ENCODE measurements at places on chromosomes 12 and 14.

GRCh38 chr12:58372298-58372697 lies 430.9 kb downstream of the ATP23 start:
- DNase-seq: no peak

GRCh38 chr12:76006028-76006925 lies 25.3 kb downstream of the PHLDA1 start:
- DNase-seq: no peak

- no peak for DNase-seq
Observed at GRCh38 chr14:50528000-50528399, 4.4 kb downstream of the MAP4K5 start.

- DNase-seq: no peak
Observed at GRCh38 chr12:57623811-57624390, 9.1 kb downstream of the B4GALNT1 start.

- no peak for DNase-seq
Observed at GRCh38 chr14:97290065-97290464, 492.9 kb downstream of the VRK1 start.

- no peak for DNase-seq
Observed at GRCh38 chr12:43586646-43587245, 34.7 kb upstream of the ADAMTS20 start.

DNA sequence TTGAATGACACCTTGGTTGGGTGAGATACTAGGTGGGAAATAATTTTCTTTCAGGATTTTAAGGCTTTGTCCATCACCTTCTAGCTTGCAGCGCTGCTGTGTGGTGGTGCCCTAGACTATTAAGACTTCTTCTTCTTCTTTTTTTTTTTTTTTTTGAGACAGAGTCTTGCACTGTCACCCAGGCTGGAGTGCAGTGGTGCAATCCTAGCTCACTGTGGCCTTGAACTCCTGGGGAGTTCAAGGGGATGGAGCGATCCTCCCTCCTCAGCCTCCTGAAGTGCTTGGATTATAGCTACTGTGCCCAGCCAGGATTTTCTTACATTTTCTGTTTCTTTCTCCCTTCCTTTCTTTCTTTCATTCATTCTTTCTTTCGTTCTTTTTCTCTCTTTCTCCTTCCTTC lies 10.3 kb upstream of the MTA1 start:
- DNase-seq: no peak

- DNase-seq: no peak
Observed at GRCh38 chr14:39179042-39179441, 4.0 kb downstream of the PNN start.

- no peak for DNase-seq
Observed at GRCh38 chr12:94725375-94726168, 75.2 kb upstream of the TMCC3 start.

DNA sequence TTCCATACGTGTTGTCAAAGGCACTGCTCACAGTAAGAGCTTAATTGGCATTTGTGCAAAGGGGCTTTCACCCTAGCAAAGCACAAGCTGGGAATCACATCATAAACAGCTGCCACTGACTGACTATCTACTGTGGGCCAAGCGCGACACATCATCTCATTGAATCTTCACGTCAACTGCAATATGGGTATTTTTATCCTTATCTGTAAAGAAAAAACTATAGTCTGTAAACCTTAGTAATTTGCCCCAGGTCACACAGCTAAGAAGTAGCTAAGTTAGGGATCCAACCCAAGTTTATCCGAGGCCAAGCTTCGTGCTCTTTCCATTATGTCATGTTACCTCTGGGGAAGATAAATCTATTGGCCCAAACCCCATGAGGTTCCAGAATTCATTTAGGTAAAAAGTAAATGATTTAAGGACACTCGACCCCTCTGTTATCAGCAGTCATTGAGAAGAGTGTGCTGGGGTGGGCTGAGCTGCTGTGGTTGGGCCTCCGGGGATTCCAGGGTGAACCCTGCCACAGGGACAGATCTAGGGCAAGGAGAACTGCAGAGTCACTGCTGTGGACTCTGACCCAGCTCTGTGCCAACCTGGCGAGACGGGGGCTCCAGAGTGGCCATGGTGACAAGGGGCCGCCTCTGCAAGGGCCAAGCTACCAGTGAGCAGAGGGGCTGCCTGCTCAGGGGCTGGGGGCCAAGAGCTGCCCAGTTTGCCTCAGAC lies 27.6 kb downstream of the NCKAP5L start:
- no peak for DNase-seq

GRCh38 chr14:75595226-75595625 lies 16.8 kb downstream of the FLVCR2 start:
- DNase-seq: no peak

DNA sequence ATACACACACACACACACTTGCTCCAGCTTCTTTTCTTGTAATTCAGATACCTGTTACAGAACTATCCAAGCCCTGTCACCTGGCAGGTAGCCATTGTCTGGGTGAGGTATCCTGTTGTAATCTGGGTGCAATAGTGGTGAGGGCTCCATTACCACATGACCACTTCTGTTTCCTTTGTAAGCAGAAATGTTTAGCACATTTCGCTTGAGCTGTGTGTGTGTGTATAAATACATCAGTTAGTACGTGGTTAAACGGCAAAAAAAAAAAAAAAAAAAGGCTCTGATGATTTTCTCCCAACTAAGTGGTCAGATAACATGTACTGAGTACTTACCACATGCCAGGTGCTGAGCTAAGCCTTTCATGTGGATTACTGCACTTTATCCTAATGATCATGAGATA lies 129.3 kb upstream of the SSTR1 start:
- no peak for DNase-seq

DNA sequence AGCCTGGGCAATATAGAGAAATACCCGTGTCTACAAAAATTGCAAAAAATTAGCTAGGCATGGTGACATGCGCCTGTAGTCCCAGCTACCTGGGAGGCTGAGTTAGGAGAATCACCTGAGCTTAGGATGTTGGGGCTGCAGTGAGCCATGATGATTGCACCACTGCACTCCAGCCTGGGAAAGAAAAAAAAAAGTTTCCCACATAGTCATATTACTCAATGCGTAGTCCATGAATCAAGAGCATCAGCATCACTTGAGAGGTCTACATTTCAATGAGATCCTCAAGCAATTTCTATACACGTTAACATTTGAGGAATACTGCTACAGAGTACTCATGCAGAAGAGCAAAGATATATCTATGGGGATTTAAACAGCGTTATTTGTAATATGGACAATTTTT lies 5.2 kb upstream of the LRRC23 start:
- DNase-seq: no peak

- DNase-seq: no peak
Observed at GRCh38 chr14:71473843-71474242, 458.4 kb upstream of the RGS6 start.

GRCh38 chr12:46360908-46361666 lies 11.5 kb downstream of the SLC38A2 start:
- DNase-seq: no peak

- DNase-seq: no peak
Observed at GRCh38 chr14:101552786-101553231, 8.5 kb upstream of the DIO3 start.

DNA sequence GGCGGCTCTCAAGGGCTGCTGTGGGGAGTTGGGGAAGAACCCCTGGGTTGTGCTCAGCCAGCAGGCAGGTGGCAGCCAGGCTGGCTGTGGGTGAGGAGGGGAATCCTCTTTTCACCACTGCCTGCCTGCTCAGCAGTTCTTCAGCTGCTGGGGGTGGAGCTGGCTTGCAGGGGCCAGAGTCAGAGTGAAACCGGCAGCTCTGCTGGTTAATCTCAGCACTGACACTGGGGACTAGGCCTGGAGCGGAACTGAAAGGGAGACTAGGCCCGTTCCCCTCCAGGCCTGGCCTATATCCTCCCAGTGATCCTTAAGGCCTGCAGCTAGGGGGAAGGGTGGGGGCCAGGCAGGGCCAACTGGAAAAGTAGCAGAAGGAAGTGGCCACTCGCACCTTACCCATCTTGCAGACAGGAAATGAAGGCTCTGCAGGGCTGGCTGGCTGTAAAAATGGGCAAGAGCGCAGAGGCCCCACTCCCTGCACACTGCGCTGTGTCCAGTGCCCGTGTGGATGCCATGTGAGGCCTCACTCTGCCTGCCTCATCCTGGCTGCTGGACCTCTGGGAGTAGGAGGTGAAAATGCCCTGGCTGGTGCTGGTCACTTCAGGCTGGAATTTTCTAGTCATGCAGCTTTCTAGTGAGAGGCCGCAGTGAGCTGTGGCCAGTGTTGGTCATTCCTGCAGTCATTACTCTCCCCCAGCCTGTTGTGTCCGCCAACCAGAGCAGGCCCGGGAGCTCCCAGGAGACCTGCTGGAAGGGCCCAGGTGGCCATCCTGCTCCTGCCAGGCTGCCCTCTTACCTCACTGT lies 39.4 kb downstream of the SH2B3 start:
- DNase-seq: peak; percentile 32

GRCh38 chr12:90770861-90771260 lies 184.1 kb downstream of the CCER1 start:
- no peak for DNase-seq

- DNase-seq: no peak
Observed at GRCh38 chr12:88752183-88752582, 171.9 kb upstream of the KITLG start.

DNA sequence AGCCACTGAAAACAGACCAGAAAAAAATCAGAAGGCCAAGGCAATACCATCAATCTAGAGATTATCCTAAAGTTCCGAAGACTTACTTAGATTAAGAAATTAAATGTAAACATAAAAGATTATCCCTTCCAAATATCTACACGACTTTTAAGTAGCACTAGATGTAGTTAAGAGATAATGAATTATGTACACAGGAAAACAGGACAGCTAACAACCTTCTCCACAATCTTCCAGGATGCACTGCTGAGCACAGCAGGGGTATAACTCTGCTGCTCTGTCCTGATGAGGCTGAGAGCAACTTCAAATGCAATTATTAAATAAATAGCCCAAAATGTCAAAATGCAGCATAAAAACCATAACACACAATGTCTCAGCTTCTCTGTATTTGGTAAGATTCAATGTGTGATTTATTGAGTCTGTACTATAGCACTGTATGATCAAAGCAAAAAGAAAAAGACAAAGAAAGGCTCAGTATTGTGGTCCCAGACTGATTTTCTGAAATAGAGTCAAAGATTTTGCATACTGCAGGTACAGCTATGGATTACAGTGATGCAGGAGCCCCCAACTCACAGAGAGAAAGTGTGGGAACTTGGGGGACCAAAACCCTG lies 56.9 kb downstream of the TMTC1 start:
- DNase-seq: no peak

DNA sequence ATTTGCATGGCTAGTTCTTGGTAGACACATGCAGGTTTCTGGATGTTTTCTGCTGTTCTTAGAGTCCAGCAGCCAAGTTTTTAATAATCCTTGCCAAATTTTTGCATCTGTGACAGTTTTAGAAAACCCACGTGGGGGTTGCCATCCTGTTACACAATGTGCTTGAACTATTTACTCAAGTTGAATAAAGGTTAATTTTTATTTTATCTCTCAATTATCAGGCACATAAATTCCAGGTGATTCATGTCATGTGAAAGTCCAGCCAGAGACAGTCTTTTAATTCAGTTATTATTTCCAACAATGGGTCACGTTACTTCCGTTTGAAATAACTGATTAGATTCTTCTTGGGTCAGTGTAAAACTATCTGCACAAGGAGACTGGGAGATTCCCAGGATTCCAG lies 15.7 kb downstream of the MYRFL start:
- DNase-seq: no peak

DNA sequence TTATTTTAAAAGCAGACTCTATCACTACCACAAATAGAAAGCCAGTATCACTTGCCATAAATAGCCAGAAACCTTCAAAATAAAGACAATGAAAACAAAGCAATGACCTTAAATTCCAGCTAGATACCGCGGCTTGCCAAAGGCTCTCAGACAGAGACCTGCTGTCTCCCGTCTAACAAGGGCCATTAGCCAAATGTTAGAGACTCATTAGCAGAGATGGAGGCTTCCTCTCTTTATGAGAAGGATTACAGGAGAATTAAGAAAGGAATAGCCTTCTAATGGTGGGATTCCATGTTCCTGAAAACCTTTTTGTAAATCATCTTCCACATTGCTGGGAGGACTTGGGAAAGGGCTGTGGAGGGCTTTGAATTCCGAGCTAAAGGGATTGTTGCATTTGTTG lies 206.7 kb downstream of the AACS start:
- DNase-seq: no peak

DNA sequence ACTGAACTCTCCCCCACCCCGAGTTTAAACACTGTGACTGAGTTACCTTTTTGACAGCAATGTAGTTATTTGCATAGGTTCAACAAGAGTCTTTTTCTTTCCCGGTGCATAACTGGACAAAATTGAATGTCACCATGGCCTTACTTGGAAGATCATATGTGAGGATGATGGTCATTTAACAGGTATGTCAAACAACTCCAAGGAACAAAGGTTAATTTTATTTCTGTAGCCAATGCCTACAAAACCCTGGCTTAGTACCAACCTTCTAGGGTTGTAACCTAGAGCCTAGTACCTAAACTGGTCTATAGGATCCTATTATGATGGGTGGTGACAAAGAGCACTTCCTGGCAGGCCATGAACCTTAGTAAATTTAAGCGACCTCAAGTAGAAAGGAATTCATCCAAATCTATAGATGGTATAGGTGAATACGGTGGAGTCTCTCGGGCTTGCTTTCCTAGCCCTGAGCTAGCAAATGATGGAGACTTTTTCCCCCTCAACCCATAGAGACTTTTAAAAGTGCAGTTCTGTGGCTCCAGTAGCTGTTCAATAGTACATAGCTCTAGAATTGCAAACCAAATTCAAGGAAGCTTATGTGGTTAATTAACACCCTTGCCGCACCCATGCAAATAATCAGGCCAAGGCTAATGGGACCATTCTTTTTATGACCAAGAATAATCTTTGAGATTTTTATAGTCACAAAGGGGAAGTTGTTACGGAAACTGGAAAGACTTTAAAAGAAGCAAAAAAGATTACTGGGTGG lies 89.0 kb downstream of the SLC38A1 start:
- DNase-seq: no peak

GRCh38 chr14:80427101-80427500 lies 215.8 kb upstream of the DIO2 start:
- DNase-seq: no peak

GRCh38 chr12:31588976-31589375 lies 2.0 kb downstream of the DENND5B start:
- DNase-seq: no peak

DNA sequence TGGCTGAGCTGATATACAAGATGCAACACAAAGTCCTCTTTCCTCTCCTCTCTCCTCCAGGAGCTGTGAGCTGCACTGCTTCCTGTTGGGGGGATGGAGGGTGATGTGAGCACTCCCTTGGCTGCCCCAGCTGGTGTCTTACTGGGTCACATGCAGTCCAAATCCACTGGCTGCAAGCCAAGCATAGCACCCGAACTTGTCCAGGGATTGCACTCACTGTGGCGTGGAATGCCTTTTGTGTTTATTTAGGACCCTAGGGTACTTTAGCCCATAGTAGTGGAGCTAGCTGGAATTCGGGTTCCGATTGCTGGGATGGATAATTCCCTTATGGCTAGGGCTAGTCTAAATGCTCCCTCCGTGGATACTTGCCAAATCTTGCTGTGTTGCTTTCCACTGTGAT lies 424.9 kb upstream of the SYT1 start:
- DNase-seq: no peak

DNA sequence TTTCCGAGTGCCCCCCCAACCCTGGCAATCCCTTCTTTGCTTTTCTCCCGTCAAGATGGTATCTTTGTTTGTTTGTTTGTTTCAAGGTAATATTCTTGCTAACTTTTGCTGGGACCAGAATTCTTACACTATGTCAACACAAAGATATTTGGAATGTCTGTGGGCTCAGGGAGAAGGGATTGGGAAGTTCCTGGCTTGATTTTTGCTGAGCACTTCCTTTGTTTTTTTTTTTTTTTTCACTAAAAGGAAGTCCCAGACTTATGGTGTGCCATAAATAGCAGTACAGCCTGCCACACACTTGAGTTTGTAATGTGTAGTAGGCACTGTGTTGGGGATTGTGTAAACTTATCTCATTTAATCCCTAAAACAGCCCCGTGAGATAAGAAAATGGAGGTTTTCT lies 11.2 kb upstream of the RNU6-7 start:
- DNase-seq: no peak
